ENCODE measurements at places on chromosomes 16 and 17.

- no peak for DNase-seq
These were observed 24.5 kb upstream of the OSGIN1 start for GRCh38 chr16:83928341-83929055.

DNA sequence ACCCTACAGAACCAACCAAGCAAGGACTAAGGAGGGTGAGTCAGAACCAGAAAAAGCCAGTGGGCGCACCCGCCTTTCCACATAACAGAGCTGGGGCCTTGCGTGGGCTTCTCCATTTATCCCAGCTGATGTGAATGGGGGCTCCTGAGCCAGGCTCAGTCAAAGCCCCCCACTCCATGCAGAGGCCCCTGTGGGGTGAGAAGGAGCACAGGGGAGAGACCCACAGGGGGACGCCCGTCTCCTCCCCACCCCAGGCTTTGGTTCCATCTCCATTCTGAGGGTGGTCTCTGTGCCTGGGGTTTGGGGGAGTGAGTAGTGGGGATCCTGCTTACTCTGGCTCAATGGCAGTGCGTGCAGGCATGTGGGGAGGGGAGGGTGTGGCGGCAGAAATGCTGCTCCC is 210.1 kb upstream of the TNRC6C start:
- no peak for DNase-seq

- DNase-seq: no peak
These were observed 30.1 kb upstream of the DYNLL2 start for GRCh38 chr17:58052945-58053715.

- no peak for DNase-seq
These were observed 14.4 kb downstream of the CUEDC1 start for GRCh38 chr17:57940653-57941329.

GRCh38 chr17:42989726-42990652 is 8.2 kb upstream of the RPL27 start:
- no peak for DNase-seq

All from activated naive CD4-positive, alpha-beta T cell (primary cell).